Glutamatergic neuron (in vitro differentiated cells): ENCODE measurements at places on chromosomes 1 and 21.

GRCh38 chr1:65412984-65413375, 7.5 kb upstream of the LEPR start:
- H3K4me1 ChIP-seq, result no peaks in the 10 kb centered on the region
- no peak overlapping the region for H3K27ac ChIP-seq
- H3K27me3 ChIP-seq, result no peaks in the 10 kb centered on the region
- no peak for DNase-seq
- H3K36me3 ChIP-seq, result peaks cover 3% of the 10 kb centered on the region

DNA sequence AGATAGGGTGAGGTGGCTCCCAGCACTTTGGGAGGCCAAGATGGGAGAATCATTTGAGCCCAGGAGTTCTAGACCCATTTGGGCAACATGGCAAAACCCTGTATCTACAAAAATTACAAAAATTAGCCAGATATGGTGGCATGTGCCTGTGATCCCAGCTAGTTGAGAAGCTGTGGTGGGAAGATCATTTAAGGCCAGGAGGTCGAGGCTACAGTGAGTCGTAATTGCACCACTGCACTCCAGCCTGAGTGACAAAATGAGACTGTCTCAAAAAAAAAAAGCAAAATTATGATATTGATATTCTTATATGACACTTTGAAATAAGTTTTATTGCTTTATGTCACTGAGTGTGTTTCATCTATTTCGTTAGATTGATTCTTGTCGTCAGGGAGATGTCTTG, 7.4 kb downstream of the ACADM start:
- H3K27ac ChIP-seq, result no peak overlapping the region
- H3K36me3 ChIP-seq, result no peaks in the 10 kb centered on the region
- DNase-seq, result no peak
- H3K27me3 ChIP-seq, result peaks cover 2% of the 10 kb centered on the region
- H3K4me1 ChIP-seq, result peaks cover 8% of the 10 kb centered on the region

DNA sequence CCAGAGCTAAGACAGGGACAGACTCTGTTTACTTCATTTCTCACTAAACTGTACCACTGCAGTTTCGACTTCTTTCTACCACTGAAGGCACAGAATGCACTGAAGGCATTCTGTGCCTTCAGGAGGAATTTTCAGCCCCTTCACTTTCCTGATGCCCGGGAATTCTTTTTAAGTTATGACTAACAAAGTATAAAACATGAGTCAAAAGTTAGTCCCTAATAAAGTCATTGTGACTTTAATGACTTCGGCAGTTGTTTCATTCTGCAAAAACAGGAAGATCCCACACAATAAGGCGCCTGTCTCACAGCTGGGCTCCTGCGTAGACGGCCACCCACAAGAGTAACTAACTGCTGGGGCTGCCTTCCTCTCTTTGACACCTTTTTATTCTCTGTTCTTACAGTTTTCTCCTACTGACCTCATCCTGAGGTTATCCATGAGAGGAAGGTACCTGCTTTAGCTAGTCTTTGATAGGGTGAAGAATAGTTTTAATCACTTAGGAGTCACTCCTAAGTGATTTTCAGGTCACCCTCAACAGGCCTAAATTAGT, 183.9 kb upstream of the SGIP1 start:
- no peak for DNase-seq
- H3K4me1 ChIP-seq, result peaks cover 23% of the 10 kb centered on the region
- no peak overlapping the region for H3K27ac ChIP-seq
- H3K27me3 ChIP-seq, result peaks cover 3% of the 10 kb centered on the region
- no peak overlapping the region for H3K4me3 ChIP-seq
- H3K36me3 ChIP-seq, result no peaks in the 10 kb centered on the region

GRCh38 chr1:121417325-121417923, 232.6 kb downstream of the SRGAP2C start:
- H3K4me1 ChIP-seq, result no peaks in the 10 kb centered on the region
- H3K27me3 ChIP-seq, result no peaks in the 10 kb centered on the region
- no peaks in the 10 kb centered on the region for H3K36me3 ChIP-seq
- H3K27ac ChIP-seq, result no peak overlapping the region
- DNase-seq, result no peak

DNA sequence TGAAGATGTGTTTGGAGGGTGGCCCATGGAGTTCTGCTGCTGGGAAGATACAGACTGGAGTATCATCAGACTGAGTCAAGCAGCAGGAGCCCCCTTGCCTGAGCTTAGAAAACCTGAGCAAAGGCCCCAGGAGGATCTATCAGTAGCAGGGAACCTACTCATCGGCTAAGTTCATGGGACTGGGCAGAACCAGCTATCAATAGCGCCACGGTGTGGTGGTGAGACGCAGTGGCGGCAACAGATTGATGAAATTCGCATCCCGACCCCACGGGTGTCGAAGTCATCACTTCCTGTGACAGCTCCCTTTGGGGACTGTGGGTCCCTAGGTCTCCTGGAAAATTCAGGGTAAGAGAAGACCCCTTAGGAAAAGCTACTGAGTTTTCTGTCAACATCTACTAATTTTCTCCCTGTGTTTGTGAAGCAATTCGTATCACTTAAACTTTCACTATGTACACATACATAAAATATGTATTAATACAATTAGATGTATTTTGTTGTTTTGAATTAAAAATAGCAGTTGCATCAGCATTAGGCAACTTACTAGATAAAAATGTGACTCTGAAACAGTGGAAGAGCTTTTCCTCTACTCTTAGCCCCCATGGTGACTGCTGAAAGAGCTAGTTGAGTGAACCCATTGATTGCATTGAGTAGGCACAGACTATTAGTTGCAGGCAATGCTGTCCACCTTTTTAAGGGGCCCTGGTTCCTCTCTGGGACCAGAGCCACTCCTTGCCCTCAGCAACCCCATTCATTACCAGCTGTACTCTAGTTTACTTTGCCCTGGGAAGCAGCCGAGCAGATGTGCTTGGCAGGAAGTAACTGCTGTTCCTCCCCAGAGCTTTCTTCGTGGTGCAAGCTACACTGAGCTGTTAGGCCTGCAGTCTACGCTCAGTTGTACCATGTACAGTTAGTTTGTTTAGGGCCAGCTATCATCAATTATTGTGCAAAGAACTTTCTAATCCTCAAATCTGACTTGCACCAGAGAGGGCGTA, 7.3 kb upstream of the CACNA1S start:
- DNase-seq, result peak; percentile 75
- H3K36me3 ChIP-seq, result no peaks in the 10 kb centered on the region
- H3K27ac ChIP-seq, result no peak overlapping the region
- H3K4me1 ChIP-seq, result peaks cover 1% of the 10 kb centered on the region

DNA sequence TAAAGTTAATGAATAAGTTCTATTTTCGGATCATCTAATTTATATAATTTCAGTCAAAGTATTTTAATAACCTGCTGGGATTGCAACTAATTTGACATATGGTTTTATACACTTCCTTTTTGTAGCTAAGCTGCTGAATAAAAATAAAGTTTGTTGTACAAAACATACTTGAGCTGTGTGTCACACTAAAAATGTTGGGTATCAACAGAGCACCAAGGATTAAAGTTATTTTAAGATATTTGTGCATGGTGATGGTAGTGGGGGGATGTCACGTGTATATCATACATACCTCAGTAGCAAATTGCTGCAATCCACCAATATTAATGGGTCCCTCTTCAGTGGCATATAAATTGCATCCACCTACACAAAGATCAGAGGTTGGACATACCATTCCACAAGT, 199.6 kb downstream of the DPYD start:
- no peak overlapping the region for H3K27ac ChIP-seq
- DNase-seq, result no peak
- peaks cover 6% of the 10 kb centered on the region for H3K4me1 ChIP-seq
- H3K4me3 ChIP-seq, result no peak overlapping the region
- no peaks in the 10 kb centered on the region for H3K27me3 ChIP-seq

GRCh38 chr21:14686466-14687267, 140.6 kb upstream of the SAMSN1 start:
- no peak for DNase-seq
- peaks cover 12% of the 10 kb centered on the region for H3K4me1 ChIP-seq
- H3K4me3 ChIP-seq, result no peak overlapping the region
- peaks cover 4% of the 10 kb centered on the region for H3K36me3 ChIP-seq
- peaks cover 4% of the 10 kb centered on the region for H3K27me3 ChIP-seq
- H3K27ac ChIP-seq, result no peak overlapping the region
